Stimulated activated CD8-positive, alpha-beta memory T cell treated with anti-CD3 and anti-CD28 coated beads, Interleukin-4, amount 100 ng/mL, for 1 hour (primary cell): ENCODE measurements at places on chromosomes 12 and 14.

DNA sequence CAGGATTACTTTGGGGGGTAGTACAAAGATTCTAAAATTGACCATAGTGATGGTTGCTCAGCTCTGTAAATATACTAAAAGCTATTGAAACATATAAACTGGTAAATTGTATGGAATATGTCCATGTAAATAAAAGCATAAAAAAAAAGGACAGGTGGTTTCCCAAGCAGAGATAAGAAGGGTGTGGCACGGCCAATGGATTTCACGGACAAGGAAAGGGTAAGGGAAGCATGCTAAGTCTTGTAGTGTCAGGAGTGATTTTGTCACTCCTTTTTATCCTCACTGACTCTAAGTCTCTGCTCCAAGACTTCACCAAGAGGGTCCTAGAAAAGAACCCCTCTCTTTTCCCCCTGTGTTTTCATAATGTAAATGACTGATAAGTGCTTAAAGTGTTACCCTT lies 229.2 kb downstream of the SPTSSA start:
- DNase-seq = no peak

- no peak for DNase-seq
Observed at GRCh38 chr14:92863286-92864080, 59.5 kb upstream of the CHGA start.

- no peak for DNase-seq
Observed at GRCh38 chr12:27616356-27617142, 79.7 kb upstream of the REP15 start.

DNA sequence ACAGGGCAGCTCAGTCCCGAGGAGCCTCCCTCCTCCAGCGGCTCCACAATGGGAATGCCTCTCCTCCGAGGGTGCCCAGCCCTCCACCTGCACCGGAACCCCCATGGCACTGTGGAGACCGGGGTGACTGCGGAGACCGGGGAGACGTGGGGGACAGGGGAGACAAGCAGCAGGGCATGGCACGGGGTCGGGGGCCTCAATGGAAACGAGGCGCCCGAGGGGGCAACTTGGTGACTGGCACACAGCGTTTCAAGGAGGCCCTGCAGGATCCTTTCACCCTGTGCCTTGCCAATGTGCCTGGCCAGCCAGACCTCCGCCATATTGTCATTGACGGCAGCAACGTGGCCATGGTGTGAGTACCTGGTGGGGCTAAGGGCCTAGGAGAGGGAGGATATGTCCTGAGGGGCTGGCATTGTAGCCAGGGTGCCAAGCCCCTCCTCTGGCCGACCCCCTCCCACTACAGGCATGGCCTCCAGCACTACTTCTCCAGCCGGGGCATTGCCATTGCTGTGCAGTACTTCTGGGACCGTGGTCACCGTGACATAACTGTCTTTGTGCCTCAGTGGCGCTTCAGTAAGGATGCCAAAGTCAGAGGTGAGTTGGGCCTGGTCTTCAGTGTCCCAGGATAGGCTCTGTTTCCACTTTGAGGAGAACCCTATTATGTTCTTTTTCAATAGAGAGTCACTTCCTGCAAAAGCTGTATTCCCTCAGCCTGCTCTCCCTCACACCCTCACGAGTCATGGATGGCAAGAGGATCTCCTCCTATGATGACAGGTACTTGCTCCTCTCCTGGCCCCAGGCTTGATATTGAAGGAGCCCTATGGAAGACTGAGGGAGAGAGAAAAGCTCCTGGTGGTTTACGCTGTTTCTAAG lies 2.7 kb downstream of the KHNYN start:
- DNase-seq = no peak

DNA sequence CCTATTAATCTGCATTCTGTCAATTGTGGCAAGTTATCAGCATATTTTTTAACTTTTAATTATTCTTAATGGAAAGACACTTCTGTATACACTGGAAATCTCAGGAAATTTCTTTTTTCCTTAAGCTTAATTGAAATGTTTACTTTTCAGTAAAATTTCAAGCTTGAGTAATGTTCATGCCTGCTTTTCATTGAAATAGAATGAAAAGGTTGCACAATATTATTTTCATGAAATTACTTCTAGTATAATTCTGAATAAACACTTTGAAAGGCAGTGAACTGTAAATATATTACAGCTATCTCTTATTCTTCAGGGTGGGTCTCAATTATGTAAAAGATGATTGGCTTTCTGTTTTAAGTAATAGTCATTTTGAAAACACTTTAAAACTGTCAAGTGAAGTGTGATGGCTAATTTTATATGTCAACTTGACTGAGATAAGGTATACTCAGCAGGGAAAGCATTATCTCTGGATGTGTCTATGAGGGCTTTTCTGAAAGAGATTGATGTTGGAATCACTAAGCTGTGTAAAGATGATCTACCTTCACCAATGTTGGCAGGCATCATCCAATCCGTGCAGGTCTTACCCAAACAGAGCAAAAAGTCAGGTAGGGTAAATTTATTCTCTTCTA lies 29.9 kb downstream of the CLEC2D start:
- DNase-seq = no peak

- DNase-seq = no peak
Observed at GRCh38 chr14:59961518-59962062, 41.6 kb downstream of the LRRC9 start.

DNA sequence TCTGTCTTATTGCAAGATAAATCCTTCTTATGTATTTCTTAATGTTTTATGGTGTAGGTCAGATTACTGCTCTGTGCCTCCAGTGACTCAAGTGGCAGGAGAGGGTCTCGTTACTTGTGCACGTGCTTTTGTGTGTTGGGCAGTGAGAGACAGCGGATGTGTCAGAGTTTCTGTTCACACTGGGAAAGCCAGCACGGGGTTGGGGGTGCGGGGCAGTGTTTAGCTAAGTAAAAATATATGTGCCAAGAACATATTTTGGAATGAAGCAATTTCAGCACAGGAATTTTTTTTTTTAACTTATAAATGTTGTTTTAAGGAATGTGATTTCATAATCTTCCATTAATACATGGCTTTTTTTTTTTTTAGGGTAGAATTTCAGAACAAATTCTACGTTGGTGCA lies 4.5 kb upstream of the DNAH10 start:
- DNase-seq = no peak

DNA sequence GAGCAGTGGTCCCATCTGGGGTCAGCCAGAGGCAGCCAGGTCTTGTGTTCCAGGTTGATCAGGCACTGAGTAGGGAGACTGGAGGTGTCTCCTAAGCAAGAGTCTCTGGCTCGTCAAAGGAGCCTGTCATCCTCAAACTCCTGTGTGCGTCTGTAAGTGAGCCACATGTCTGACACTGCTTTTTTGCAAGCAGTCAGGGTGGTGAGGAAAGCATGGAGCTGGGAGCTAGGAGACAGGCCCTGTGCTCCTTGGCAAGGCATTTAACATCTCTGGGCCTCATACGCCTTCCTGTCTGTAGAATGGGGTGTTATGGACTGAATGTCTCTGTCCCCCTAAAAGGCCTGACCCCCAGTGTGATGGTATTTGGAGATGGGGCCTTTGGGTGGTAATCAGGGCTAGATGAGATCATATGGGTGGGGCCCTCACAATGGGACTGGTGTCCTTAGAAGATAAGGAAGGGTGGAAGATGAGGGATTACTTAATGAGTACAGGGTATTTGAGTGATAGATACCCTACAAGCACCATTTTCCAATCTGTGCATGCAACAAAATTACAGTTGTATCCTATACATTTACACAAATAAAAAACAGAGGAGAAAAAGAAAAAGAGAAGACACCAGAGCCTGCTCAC lies 53.0 kb downstream of the ARL6IP4 start:
- DNase-seq = no peak
